Amygdala (tissue), 56 donors: ENCODE measurements at places on chromosomes 1 and 21.

DNA sequence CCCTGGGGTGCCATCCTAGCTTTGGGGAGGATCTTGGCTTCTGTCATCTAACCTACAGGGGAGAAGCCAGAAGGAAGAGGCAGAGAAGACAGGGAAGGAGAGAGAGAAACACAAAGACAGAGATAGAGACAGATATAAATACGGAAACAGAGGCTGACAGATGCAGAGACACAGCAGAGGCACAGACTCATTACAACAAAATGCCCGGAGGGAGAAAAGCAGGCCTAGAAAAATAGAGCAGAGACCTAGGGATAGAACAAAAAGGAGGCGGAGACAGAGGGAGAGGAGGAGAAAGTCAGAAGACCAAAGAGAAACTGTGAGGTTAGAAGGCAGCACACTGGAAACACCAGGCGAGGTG lies 1.9 kb downstream of the PEAR1 start:
- no peak for DNase-seq

GRCh38 chr1:1793481-1794244 lies 15.4 kb upstream of the NADK start:
- no peak for DNase-seq

GRCh38 chr1:237528545-237528944 lies 362.2 kb downstream of the ZP4 start:
- DNase-seq = no peak

- DNase-seq = no peak
These were observed 4.3 kb downstream of the AGRN start for GRCh38 chr1:1024149-1024770.

DNA sequence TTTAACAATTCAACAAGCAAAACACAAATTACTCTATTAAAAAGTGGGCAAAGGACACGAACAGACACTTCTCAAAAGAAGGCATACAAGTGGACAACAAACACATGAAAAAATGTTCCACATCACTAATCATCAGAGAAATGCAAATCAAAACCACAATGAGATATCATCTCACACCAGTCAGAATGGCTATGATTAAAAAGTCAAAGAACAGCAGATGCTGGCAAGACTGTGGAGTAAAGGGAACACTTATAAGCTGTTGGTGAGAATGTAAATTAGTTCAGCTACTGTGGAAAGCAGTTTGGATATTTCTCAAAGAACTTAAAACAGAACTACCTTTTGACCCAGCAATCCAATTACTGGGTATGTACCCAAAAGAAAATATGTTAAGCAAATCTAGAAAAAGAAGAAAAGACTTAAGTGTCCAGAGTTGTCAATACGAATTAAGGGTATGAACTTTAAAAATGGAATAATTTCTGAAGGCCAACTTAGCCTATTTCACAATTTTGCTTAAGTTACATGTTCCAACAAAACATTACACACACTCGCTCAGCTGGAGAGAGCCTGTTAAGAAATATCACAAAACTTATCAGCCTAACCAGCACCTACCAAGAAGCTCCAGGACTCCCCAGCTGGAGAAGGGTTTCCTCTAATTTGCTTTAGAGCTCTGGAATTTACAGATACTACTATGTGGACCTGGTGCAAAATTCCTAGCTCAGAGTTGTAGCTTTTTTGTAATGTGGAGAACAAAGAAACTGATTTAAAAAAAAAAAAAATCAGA lies 232.1 kb downstream of the DUSP10 start:
- DNase-seq = no peak

DNA sequence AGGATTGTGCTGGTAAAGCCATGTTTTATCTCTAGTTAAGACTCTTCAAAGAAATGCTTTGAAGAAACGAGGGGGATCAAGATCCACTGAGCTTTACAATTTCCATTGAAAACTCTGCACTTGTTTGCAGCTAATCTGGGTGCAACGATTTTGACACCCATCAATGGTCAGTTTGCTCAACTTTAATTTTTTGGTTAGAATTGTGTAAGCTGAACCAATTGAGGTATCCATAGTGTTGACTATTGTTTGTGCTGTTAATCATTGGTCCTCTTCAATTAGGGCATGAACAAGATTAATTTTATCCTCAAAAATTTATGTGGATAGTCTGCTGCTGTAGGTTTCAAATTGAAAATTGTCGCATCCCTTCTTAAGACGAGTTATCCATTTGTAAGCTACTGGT lies 17.7 kb upstream of the PLXNA2 start:
- DNase-seq = no peak

DNA sequence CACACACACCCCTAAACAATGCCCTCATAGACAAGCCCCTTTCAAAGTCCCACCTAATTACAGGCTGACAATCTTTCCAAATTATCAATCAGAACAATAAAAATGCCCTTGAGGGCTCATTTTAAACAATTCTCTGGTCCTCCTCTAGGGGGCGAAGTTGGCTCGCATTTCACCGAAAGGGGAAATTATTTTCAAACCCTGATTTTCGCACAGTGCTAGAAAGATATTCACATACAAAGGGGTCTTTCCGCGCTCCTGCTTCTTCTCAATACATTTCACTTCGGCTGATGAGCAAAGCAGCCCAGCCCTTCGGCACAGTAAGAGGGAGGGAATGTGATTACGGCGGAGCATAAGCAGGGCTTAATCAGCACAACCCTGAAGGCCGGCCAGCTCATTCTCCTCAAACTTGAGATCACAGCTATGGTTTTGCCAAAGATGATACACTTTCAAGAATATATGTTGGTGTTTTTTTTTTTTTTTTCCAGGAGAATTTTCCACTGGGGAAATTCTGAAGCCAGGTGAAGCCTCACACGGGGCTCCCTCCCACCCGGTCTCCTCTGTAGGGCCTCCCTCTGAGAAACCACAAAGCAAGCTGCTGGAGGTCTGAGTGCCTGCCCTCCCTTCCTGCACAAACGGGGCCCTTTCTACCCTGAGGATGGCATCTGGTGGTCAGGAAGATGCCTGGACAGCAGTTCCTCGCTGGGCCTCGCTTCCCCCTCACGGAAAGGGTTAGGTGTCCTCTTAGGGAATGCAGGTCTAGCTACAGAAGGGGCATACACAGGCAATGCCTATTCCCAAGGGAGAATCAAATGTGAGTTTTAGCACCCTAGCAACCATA lies 66.9 kb downstream of the GNG12 start:
- DNase-seq = no peak

- no peak for DNase-seq
These were observed 173.2 kb downstream of the ROR1 start for GRCh38 chr1:63946866-63947491.

GRCh38 chr1:43337588-43337987 lies at the start of gene MPL:
Gene MPL, plus strand, starts transcription at chr1:43337818. Its CDS starts 31 bp downstream, at chr1:43337849.
- DNase-seq = no peak

GRCh38 chr21:43809853-43810504 lies 20.6 kb downstream of the RRP1 start:
- no peak for DNase-seq

GRCh38 chr1:9438431-9439073 lies 100.7 kb upstream of the SLC25A33 start:
- DNase-seq = peak; percentile 74

DNA sequence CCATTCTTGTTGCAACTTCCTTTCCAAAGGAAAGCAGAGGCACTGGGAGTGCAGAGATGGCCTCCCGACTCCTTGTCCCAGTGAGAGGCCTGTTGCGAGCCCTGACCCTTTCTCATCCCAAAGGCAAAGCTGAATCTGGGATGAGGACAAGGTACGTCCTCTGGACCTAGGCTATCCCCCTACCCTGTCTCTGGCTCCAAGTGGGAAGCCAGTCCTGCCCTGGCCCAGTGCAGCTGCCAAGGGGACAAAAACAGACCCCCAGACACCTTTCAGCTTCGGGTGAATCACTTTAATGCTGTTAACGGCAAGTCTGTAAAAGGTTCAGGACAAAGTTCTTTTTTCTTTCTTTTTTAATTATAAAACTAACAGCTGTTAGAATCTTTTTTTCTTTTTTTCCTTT lies 2.5 kb downstream of the TSSK3 start:
- DNase-seq = no peak

GRCh38 chr1:3419415-3420204 lies 34.9 kb upstream of the ARHGEF16 start:
- DNase-seq = no peak

DNA sequence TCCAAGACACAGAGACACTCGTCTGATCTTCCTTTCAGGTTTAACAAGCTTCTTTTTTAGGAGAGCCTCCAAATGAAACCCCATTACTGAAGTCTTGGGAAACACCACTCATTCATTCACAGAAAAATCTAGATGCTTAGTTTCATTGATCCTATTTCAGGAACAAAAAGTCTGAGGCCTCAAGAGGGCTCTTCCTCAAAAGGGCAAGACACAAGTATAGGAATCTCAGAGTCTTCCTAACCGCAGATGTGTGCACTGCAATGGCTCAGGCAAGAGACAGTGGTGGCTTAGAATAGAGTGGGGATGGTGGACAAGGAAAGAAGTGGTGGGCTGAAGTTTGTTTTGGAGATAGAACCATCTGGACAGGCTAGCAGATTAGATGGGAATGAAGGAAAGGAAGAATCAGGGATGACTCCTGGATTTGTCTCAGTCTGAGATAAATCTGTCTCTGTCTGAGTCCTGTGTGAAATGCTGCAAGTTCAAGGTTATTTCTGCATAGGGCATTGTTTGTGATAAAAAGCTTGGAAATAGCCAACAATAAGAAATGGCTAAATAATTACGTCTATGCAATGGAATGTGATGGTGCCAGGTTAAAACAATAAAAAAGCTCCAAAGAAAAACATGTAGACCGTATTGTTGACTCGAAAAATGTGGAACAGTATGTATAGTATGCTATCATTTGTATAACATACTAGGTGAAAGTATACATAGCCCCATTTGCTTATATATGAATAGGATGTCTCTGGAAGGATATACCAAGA lies 8.9 kb upstream of the CTSE start:
- DNase-seq = no peak

DNA sequence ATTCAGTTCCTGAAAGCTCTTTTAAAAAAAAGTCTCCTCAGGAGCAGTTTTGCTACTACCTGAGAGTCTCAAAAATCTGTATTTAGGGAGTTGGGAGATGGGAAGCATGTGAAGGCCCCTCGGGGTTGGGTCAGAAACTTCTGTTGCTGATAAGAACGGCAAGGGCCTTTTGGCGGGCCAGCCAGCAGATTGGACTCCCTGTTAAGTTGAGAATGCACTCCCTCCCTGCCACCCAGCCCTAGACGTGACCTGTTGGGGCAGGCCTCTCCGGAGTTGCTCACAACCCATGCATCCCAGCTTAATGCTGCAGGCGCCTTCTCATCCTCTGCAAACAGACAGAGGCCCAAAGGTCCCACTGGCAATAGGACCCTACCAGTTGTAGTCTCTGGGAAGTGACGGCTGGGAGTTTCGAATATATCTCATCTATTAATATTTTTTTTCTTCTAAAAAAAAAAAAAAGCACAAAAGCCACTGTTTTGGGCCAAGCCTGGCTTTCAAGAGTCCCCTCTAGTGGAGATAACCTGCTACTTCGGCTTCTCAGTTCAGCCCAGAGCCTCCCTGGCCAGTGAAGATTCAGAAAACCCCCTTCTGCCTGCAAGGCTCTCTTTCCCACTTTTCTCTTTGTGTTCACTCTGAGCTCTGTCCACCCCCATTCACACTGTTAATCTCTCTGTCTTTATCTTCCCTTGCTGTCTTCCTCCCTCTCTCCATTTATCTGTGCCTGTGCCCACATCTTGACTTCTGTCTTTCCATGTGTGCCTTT lies 5.3 kb downstream of the PLXNA2 start:
- DNase-seq = peak; percentile 59

DNA sequence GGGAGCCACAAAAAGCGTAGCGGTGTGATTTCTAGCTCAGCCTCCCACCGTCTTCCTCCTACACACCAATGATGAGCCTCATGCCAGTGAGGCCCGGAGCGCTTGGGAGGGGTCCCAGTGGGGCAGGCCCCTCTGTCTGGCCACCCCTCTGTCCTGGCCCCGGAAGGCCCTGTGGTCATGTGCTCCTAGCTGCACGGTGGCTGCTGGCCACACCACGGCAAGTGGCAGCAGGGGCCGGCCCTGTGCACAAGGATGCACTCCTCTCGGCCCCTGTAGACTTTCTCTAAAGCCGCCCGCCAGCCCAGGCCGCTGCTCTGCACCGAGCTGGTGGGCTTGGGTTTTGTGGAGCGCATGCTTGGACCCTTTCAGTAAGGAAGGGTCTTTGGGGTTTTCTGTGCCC lies 53.6 kb downstream of the KCNAB2 start:
- no peak for DNase-seq

GRCh38 chr1:209899948-209900347 lies 38.1 kb upstream of the SYT14 start:
- no peak for DNase-seq

- DNase-seq = no peak
These were observed 14.8 kb downstream of the F5 start for GRCh38 chr1:169571450-169571849.

GRCh38 chr1:167056529-167057231 lies 33.5 kb downstream of the GPA33 start:
- no peak for DNase-seq

- DNase-seq = no peak
These were observed 16.8 kb downstream of the LGR6 start for GRCh38 chr1:202210385-202210784.

DNA sequence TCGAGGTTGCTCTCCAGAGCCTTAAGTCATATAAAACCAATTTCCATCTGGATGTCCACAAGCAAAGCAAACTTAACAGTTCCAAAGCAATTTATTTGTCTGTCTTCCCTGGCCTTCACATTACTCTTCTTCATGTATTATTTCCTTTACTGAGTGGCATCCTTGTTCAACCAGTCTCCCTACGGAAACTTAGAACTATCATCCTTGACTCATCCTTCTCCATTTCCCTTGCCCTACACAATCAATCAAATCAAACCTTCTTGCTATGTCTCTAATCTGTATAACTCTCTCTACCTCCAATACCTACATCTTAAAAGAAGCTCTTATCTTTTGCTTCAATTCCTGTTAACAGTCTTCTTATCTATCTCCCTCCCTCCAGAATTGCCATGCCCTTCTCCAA lies 25.4 kb downstream of the EGLN1 start:
- no peak for DNase-seq

- DNase-seq = peak; percentile 4
These were observed 95.9 kb downstream of the RASAL2 start for GRCh38 chr1:178189814-178190213.

GRCh38 chr1:24557220-24557619 lies 1.3 kb downstream of the NCMAP start:
- DNase-seq = no peak
